ENCODE measurements at places on chromosomes 12 and 14.

GRCh38 chr14:80942191-80942600 lies 658 bp upstream of the CEP128 start:
- no peak for DNase-seq

- DNase-seq = no peak
Observed at GRCh38 chr12:3316776-3317480, 174.1 kb upstream of the PRMT8 start.

DNA sequence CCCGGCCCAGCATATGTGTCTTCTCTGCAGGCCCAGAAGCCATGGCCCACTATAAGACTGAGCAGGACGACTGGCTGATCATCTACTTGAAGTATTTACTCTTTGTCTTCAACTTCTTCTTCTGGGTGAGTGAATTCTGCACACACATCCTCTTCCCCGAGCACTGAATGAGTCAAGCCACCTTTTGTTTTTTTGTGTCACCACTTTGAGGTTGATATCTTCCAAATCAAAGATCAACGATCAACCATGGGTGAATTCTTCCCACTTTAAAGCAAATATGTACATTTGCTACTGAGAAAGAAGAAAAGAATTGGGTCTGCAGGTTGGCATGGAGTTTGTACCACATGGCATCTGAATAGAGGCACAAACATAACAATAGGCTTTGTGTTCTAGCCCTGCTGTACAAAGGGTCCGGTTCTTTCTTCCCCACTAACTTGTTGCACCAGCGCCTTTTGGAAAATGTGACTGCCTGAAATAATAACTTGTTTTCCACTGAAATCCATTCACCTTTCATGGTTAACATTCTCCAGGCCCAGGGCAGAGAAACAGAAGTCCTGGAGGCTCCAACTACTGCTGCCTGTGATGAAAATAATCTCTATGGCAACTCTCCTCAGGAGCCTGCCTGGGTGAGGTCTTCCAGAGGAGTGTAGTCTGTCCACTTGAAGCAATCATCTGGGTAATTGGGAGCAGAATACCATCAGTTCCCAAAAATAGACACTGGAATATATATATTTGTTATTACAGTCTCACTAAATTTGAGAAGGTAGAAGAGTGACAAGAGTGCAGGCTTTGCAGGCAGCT lies 27.6 kb downstream of the TSPAN11 start:
- no peak for DNase-seq

- DNase-seq = no peak
Observed at GRCh38 chr14:49999826-50000379, 107.0 kb downstream of the ARF6 start.

DNA sequence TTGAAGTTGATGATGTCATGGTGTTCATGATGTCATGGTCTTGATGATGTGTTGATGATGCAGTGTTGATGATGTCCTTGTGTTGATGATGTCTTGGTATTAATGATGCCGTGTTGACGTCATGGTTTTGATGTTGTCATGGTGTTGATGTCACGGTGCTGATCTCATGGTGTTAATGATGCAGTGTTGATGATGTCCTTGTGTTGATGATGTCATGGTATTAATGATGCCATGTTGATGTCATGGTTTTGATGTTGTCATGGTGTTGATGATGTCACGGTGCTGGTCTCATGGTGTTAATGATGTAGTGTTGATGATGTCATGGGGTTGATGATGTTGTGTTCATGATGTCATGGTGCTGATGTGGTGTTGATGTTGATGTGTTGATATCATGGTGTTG lies 48.0 kb upstream of the RIMBP2 start:
- no peak for DNase-seq

- DNase-seq = peak; percentile 85
Observed at GRCh38 chr12:67630373-67631088, 18.0 kb upstream of the DYRK2 start.

Data from T-helper 9 cell (primary cell).